ENCODE measurements at places on chromosomes 1 and 21. TPM values are rescaled to one million over a fixed set of nuclear protein-coding genes. Genes with fewer than 3 reads are reported as not detected.

Gene ANGPTL3
- total RNA-seq: not detected

DNA sequence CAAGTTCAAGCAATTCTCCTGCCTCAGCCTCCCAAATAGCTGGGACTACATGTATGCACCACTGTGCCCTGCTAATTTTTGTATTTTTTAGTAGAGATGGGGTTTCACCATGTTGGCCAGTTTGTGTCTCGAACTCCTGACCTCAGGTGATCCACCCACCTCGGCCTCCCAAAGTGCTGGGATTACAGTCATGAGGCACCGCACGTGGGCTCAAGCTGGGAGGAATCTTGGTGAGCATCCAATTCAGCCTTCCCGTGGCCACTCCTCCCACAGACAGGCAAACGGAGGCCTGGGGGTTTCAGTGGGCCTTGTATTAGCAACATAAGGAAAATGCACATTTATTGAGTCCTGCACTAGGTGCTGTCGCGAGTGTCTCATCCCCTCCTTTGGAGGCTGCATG is 24.5 kb upstream of the VWA5B1 start:
- no peak for DNase-seq

DNA sequence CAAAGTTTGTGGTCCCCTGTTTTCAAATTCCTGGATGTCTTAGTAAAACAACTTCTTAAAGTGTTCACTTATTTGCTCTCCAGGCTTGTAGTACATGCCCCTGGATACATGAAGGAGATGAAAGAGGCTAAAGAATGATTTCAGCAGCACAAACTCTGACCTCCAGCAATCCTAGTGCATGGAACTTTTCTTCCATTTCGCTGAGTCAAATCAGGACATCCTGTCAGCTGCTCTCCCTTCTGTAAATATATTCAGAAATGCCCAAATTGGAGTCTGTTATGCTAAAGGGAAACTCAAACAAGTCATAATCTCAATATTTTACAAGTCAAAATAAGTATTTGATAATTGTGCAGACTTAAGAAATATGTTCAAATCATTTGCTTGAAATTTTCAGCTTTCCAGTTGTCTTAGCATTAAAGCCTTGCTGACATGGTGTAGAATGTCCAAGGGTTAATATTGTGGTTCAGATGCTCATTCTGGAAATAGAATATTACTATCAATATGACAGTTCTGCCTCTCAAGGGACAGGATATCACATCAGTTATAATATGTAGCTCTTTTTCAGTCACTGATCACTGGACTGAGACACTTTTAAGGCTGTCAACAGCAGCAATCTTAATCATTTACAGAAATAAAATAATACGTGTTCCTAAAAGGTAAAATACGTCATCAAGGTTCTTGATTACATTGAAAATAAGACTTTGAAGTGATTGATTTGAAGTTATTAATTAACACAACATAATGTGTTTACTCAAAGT is 1157.3 kb downstream of the PLA2G4A start:
- DNase-seq: no peak

- no peak for DNase-seq
These were observed 140.7 kb downstream of the HHAT start for GRCh38 chr1:210469441-210469840.

DNA sequence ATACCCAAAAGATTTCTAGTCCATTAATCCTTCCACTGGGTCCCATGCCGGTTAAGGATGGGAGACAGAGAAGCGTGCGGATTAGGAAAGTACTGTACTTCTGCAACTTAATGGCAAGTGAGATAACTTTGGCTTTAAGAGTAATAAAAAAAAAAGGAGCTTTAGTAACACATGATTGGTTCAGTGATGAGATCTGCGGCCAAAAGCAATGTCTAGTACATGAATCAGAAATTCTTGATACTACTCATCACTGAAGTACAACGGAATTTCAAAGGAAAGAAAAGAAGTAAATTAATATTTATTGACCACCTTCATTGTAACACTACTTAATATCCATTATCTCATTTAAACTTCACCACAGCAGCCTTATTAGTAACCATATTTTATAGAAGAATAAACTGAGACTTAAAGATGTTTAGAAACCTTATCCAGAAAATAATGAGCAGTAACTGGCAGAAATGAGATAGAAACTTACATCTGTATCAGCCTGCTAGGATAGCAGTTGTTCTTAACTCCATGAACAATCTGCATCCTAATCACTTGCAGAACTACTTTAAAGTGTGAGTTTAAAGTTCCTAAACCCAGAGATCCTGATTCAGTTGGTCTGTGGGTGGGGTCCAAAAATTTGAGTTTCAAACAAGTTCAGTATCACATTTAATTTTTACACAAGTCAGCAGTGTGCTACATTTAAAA is 14.1 kb upstream of the NUF2 start:
- DNase-seq: no peak

DNA sequence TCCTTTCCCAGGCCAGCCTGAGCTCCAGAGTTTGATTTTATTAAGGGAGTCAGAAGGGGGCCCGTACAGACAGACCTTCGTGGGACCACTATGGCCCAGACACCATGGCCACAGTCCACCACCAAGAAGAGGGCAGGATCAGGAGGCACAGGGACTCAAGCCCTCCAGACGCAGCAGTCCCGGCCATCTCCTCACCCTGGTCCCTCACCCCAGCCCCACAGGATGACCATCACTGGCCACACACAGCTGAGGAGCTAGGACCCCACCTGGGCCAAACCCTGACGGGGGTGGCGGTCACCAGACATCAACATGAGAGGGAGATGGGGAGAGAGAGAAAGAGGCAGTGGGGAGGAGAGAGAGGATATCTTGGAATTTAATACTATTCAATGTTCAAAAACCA is 29.2 kb upstream of the AGPAT3 start:
- no peak for DNase-seq

DNA sequence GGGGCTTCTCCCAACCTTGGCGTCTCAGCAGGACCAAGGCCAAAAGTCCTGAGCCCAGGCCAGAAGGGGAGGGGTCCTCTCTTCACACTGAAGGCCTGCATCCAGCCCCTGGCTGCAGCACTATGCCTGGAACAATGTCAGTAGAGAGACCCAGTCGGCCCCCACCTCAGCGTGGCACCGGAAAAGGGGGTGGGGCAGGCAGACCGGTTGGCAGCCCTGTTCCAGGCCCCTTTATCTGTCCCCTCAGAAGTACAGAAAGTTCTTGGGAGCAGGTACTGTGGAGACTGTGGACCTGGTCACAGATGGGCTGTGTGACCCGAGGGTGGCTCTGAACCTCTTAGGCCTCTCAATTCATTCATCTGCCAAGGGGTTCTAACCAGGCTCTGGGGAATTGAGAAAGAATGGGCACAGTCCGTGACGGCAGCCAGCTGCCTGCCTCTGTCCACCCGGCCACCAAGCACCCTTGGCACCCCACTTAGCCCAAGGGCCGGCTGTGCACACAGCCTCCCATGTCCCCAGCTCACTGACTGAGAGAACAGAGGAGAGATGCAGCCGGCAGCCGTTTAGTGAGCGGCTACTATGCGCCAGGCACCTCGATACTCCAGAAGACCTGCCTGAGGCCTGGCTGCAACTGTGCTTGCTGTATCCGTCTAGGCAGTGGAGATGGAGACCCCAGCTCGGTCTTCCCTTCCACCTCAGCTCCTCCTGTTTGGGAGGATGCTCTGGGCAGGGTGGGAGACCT is 23.9 kb downstream of the RUNX3 start:
- peak; percentile 57 for DNase-seq

- DNase-seq: no peak
These were observed 120.4 kb upstream of the GREM2 start for GRCh38 chr1:240732390-240732789.

All from upper lobe of right lung (tissue), 1 donor.